ENCODE measurements at places on chromosomes 7 and 10.

DNA sequence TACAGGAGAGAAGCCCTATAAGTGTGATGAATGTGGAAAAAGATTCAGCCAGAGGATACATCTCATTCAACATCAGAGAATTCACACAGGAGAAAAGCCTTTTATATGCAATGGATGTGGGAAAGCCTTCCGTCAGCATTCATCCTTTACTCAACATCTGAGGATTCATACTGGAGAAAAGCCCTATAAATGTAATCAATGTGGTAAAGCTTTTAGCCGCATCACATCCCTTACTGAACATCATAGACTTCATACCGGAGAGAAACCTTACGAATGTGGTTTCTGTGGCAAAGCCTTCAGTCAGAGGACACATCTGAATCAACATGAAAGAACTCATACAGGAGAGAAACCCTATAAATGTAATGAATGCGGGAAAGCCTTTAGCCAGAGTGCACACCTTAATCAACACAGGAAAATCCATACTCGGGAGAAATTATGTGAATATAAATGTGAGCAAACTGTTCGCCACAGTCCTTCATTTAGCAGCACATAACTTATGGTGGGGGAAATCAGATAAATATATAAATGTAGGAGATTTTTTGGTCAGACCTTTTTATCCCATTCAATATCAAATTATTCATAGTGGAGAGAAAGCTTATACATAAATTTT is 12.1 kb upstream of the MRPS17 start:
- no peak for DNase-seq

DNA sequence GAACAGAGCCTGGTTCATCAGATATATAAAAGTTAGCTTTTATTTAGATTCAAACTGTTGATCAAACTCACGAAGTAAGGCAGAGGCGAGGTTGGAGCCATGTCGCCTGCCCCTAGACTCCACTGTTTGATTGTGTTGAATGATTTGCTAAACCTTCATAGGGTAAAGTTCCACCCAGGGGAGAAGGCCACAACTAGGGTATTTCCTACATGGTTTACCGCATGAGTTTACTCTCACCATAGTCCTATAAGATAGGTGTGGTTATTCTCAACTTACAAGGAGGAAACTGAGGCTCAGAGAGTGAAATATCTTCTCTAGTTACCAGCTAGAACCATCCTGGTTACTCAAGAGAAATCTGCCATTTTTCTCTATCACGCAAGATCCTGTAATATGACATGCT is 31.8 kb downstream of the ARHGAP22 start:
- no peak for DNase-seq

DNA sequence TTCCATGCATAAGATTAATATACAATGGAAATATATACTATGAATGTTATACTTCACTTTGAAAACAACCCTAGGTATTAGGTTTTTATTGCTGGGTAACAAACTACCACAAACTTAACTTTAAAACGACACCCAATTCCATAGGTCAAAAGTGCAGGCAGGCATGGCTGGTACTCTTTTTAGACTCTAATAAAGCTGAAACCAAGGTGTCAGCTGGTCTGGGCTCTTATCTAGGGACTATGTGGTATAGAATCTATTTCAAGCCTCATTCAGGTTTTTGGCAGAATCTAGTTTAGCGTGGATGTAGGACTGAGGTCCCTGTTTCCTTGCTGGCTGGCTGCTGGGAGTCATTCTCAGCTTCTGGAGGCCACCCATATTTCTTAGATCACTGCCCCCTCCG is 65.0 kb upstream of the TMEM168 start:
- no peak for DNase-seq

DNA sequence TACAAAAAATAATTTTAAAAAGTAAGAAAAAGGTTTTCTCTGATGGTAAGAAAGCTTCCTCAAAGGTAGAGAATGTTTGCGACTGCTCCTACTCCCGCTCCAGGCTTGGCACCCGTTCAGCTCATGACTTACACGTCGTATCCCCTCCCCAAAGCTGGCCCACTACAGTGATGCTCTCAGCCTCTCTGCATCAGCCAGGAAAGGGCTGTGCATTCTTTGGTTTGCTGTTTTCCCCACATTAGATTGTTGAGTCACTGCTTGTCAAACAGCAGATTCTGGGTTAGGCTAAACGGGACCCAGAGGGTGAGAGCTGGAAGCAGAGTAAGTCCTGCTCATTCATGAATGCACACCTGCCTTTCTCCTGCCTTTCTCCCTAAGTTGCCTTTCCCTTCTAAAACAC is 54.7 kb upstream of the NMT2 start:
- peak; percentile 34 for DNase-seq

DNA sequence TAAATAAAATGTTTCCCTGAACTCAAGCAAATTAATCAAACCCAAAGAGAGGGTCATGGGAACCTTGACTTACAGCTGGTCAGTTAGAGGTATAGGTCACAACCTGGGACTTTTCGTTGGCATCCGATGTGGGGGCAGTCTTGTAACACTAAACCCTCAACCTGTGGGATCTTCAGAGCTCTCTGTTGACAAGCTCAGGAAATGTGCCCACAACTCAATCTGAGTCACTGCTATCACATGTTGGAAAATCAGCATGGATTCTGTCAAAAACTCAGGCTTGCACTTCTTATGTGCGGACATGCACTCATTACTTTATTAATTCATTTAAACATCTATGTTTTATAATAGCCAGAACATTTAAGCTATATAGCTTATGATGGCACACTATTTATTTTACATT is 424.6 kb upstream of the SORCS1 start:
- DNase-seq = peak; percentile 27

- DNase-seq = peak; percentile 73
These were observed 41.9 kb downstream of the AGK start for GRCh38 chr7:141593134-141593533.

DNA sequence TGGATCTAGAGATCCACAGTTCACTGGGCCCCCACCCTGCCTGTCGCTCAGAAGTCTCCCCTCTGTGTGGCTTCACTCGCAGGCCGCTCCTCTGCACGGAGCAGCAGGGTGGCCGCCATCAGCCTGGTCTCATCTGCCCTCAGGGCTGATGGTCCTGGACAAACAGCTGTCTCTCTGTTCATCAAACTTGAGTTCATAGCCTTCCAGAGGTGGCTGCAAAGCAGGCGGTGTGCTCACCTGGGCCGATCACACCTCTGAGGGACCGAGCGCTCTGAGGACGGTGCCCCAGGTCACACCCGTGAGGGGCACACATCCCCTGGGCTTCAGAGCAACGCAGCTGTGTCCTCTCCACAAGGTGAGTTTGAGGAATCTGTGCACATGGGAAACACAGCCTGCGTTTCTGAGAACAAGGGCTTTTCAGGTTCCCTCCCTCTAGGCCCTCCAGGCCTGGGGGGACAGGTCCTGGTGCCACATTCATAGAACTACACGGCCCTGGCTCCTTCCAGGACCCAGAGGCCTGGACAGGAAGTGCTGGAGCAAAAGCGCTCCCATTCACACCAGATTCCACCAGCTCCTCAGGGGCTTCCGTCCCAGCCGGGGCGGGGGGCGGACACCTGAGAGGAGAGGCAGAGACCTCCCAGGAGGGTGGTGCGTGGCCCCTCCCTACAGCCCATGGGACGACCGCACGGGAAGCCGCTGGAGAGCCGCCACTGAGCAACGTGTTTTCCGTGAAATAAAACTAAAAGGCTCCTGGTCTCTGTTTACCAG is 31.2 kb upstream of the FAM20C start:
- DNase-seq = no peak

- peak; percentile 87 for DNase-seq
These were observed 3.2 kb upstream of the NCOA4 start for GRCh38 chr10:46033602-46034011.

DNA sequence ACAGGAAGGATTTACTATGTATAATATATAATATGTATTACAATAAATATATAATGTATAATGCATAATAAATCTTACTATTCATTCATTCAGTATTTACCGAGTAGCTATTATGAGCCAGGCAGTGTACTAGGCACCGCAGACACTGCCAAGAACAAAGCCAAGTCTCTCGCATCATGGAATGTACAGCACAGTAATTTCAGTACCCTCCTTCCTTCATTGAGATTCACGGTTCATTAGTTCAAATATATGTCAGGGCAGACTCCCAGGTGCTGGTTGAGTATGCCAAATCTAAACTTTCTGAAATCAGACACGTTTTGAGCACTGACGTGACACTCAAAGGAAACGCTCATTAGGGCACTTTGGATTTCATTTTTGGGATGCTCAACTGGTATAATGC is 9.1 kb downstream of the USP6NL start:
- no peak for DNase-seq

DNA sequence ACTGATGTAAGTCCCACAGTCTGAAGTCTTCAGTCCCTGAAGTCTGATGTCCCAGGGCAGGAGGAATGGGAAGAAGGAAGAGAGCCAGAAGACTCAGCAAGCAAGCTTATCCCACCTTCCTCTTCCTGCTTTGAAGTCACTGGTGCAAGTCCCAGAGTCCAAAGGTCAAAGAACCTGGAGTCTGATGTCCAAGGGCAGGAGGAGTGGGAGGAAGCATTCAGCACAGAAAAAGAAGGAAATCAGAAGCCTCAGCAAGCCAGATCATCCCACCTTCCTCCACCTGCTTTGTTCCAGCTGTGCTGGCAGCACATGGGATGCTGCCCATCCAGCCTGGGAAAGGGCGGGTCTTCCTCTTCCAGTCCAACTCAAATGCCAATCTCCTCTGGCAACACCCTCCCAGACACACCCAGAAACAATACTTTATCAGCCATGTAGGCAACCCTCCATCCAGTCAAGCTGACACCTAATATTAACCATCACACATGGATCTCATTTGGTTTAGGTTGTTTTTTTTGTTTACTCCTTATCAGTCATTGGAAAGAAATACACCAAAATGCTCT is 50.9 kb downstream of the ADAM12 start:
- no peak for DNase-seq

DNA sequence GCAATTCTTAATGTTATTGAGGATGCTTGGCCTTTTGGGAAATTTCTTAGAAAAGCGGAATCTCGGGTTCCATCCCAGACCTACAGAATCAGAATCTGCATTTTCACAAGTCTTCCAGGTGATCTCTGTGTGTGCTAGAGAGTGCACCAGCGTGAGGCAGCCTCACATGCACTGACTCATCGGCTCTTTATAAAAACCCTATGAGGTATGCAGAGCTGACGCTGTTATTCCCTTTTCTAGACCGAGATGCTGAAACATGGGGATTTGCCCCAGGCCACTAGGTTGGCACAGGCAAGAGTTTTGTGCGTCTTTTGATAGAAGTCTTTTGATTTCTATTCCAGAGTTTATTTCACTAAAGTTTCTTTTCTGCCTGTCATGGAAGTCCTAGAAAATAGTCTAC is 61.2 kb downstream of the CDCA7L start:
- no peak for DNase-seq

GRCh38 chr7:80134536-80135308 is at the start of gene GNAI1:
GNAI1 (plus strand) TSS chr7:80134831; CDS start chr7:80135161, 330 bp downstream.
- DNase-seq = peak; percentile 93

- DNase-seq = peak; percentile 2
These were observed 44.5 kb upstream of the ACBD5 start for GRCh38 chr10:27285093-27285492.

DNA sequence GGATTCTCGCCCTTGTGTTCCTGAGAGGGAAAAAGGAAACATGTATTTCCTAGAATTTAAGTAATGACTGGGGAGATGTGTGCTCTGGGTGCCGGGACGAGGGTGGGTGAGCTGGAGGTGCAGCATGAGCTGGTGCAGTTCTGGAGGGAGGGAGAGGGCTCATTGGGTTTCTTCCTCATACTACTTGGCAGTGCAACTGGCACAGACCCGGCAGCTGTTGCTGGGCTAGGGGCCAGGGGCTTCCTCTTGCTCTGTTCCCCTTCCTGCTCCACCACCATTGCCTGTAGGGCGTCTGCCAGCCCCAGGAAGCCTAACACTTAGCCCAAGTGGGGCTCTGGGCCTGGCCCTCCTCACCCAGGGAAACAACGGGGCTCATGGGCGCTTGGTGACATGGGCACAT is 5.9 kb downstream of the RET start:
- DNase-seq = no peak

DNA sequence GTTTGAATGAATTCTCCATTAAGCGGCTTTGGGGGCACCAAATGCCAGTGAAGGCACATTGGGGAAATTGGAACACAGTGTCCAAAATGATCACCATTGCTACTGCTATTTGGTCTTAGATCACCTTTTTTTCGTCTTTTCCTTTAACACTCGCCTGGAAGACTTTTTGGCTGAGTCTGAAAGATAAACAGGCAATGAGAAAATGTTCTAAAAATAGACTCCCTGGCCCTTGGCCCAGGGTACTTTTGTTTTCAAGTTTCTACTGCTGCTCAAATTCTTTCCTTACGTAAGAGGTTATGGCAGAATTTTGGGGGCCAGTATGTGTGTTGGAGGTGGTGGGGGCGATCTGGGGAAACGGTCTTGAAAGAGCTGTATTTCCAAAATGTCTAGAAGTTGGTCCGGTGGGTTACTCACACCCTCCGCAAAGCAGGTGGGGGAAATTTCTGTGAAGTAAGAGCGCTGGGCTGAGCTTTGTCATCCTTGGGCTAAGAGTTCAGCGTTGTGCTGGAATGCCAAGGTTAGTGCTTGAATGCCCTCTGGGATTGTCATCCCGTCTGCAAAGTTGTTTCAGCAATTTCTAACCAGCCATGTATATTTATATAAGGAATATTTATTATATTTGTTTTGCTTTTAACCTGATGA is 1.3 kb upstream of the ITPRIP start:
- peak; percentile 80 for DNase-seq

DNA sequence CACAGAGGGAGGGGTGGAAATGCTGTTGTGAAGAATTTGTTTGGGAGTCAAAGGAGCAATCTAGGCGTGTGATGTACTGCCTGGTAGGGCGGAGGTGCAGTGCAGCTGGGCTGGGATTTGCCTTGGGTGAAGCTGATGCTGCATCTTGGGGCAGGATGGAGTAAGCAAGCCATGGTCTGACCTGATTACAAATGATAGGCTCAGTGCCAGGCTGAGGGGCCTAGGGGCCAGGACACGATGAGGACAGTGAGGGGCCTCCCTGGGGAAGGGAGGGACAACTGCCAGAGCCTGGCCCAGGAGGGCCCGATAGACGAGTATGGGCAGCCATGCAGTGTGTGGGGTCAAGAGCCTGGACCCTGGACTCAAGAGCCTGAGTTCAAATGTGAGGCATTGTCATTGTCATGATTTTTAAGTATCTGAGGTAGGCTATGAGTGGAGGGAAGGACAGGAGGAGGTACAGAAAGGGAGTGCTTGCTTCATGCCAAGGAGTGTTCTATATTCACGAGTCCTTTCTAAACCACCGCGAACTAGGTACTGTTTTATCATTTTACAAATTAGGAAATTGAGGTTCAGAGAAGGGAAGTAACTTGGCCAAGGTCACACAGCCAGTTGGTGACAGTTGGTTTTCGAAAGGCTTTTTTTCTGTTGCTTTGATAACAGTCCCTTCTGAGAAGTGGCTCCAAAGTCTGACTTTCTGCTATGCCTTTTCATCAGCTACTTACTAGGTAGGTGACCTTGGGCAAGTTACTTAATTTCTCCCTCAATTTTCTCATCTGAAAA is 29.7 kb downstream of the HIF1AN start:
- DNase-seq = no peak
